ENCODE measurements at places on chromosomes 5 and 9.

DNA sequence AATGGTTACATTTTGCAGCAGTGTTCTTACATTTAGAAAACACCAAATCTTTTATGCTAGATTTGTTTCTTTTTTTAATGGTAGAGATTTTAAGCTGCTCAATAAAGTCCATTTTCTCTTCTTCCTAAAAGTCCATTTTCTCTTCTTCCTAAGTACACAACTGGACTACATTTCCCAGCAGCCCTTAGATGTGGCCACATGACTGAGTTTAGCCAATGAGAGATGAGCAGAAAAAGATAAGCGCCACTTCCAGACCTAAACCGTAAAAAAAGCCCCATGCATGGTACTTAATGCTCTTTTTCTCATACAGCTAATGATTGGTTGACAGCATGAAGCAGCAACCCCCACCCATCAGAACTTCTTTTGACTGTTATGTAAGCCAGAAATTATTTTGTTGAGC is 206.7 kb downstream of the FAM114A2 start:
- peak; percentile 33 for DNase-seq

DNA sequence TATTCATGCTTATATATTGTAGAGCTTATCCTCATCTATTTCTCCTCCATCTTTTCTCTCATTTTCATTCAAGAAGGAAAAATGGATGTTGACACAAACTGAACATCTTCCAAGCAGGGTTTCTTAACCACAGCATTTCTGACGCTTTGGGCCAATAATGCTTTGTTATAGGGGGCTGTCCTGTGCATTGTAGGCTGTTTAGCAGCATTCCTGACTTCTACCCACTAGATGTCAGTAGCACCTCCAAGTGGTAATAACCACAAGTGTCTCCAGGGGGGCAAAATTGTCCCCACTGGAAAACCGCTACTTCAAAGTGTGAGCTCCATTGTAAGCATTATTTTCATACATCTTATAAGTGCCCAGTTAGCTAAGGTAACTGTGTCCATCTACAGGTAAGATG is 2.6 kb upstream of the TXNDC8 start:
- DNase-seq, result peak; percentile 12

- no peak for DNase-seq
Measured at GRCh38 chr5:74594137-74595040, 46.1 kb downstream of the ENC1 start.

GRCh38 chr9:93228030-93228429 is 44.1 kb downstream of the WNK2 start:
- DNase-seq, result no peak

DNA sequence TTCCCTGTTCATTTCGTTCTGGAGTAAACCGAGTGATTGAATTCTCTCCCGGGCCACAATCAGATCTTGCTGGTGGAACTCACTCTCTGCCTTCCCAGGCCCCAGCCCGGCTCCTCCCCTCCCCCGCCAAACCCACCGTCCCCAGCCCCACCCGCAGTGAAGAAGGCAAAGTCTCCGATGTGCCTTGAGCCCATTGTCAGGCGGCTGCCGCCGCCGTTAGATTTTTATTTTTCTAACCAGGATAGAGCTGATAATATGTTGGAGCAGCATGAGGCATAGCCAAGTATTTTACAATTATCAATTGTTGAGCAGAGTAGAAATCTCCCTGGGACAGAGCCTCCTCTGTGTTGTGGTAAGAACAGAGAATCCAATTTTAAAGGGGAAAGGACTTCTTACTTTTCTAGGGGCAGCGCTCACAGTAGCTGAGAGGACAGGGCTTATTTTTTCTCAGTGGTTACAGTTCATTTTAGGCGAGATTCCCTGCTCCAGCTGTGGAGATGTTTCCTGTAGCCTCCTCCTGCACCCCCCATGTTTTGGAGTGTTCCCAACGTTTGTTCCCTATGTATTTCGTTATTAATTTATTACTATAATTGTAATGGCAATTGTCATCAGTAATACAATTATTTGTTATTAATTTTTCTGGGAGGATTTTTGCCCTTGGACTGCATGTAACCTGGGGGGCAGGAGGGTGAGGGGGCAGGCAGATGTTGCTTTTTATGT is 1.3 kb downstream of the PSAT1 start:
- DNase-seq, result peak; percentile 42

- DNase-seq, result no peak
Measured at GRCh38 chr9:86282979-86283535, 719 bp upstream of the ISCA1 start.

- DNase-seq, result no peak
Measured at GRCh38 chr5:139103762-139104161, 94.4 kb downstream of the SIL1 start.

DNA sequence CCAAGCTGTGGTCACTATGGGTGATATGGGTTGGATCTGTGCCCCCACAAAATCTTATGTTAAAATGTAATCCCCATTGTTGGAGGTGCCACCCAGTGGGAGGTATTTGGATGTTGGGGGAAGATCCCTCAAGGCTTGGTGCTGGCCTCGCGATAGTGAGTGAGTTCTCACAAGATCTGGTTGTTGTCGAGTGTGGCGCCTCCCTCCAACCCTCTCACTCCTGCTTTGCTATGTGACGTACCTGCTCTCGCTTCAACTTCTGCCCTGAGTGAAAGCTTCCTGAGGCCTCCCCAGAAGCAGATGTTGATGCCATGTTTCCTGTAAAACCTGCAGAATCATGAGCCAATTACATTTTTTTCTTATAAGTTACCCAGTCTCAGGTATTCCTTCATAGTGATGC is 35.5 kb downstream of the UGT3A2 start:
- no peak for DNase-seq

GRCh38 chr5:664994-665360 is 28.2 kb downstream of the TPPP start:
- DNase-seq, result no peak

GRCh38 chr9:37575921-37576721 is at the start of gene FBXO10:
Gene FBXO10 (minus strand): TSS chr9:37576380. CDS start chr9:37541768, 34,612 bp downstream.
- DNase-seq, result no peak

DNA sequence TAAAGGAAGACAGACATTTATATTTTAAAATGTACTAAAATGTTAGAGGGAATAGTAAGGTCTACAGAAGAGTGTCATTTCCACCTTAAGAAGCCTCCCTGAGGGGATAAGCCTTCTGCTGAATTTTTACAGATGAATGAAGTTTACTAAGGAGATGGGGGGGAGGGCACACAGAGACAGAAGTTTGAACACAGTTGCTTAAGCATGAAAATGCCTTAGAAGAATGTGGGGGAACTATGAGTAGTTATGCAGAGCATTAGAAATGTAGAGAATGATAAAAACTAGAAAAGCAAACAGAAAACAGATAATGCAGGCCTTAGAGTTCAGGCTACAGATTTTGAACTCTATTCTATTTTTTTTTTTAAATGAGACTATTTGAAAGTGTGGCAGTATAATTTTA is 232.2 kb upstream of the VLDLR start:
- DNase-seq, result no peak

DNA sequence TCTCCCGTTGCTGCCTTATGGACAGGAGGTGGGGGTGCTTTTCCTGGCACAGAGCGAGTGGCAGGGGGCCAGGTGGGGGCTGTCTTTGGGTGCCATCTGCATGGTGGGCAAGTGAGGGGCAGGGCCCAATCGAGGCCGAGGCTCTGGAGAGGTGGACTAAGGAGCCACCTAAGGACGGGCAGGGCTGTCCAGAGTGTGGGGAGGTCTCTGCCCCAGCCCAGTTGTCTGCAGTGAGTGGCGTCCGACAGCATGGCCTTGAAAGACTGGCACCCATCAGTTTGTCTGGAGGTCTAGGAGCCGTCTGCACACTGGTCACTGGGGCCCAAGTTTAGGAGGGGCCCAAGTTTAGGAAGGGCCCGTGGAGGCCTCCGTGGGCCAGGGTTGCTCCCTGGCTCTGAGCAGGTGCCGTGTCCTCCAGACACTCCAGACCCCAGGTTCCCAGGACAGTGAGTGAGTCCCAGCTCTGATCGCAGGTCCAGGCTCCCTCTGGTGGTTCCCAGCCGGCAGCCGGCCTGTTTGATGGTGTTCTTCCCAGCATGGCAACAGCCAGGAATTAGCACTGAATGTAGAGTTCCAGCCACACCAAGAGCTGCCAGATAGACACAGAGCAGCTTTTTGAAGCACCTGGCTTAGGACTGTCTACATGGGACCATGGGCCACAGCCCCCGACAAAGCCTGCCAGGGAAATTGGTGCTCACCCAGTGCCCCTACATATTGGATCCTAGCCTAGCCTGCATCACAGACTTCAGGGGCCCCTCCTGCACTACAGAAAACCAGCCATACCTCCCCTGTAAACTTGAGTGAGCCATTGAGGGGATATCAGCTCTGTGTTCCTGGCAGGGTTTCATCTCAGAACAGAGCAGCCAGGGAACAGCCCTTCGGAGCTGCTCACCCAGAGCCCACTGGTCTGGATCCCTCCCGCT is 120.9 kb downstream of the WNK2 start:
- DNase-seq, result peak; percentile 44

- DNase-seq, result no peak
Measured at GRCh38 chr5:34900652-34901051, 14.7 kb downstream of the RAD1 start.

- DNase-seq, result no peak
Measured at GRCh38 chr5:73419465-73420390, 28.8 kb downstream of the FOXD1 start.

DNA sequence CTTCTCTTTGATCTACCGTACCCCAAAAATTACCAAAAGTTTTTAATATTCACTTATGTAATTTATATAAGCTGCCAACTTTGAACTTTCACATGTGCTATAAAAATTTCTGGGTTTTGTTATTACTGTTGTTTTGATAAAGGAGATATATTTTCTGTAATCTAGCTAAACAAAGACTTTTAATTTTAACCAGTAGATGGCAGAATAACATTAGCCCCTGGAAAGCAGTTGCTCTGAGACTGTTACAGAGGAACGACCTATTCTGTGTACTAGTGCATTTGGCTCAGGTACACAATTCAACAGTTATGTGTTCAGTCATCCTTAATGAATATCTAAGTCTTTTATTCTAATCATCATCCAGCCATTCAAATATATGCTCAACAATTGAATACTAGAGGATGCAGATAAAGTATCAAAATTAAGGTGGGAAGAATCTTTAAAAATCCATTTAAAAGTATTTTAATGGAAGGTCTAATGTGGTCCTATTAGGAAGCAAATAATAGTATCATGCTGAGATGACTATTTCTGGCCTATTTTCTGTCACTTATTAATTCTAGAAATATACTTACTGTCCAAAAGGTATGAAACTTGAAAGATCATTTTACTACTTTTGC is 8.6 kb downstream of the KLHL9 start:
- peak; percentile 68 for DNase-seq

DNA sequence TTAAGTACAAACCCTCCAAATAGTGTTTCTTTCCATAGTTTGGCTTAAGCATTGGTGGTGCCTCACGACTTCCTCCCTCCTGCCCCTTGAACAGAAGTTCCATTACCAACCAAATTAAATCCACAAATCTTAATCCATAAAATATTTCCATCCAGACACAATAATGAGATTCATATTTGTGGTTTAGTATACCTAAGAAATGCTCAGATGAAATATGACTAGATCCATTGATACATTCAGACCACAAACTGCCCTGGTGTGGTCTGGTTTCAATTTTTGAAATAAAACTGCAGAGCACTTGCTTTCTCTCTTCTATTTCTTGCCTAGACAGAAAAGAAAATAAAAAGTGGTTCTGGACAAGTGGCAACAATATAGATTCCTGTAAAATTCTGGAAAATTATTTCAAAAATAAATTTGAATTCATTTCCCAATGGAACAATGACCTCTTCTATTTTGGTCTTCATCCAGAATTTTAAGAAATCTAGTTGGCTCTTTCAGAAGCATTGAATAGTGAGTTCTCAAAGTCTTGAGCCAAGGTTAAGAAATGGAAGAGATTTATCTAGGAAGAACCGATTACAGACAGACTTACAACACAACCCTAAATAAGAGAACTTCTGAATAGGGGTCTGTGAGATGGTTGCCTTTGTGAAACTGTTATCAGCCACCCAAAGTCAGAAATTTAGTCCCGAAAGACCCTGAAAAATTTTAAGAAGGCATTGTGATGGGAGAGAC is 14.0 kb downstream of the TNC start:
- DNase-seq, result no peak

DNA sequence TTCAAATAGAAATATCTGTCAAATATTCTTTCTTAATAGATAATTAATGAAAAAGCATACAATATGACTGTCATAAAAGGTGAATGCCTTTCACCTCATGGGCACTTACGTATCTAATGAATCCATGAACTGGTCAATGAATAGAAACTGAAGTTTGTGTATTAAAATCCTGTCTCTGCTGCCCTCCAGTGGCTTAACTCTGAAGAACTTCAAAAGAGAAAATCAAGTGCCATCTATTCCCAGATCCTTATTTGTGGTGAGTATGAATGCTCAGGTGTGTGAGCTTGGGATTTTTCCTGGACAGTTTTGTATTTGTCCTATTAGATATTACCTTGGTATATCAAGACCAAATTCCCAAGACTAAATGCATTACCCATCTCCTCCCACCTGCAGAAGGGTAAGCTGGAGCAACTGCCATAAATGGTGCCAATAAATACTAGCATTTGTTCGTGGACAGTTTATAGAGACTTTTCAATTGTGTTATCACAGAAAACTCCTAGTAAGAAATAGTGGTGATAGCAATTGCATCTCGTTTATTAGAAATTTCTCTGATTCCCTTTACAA is 44.0 kb upstream of the SVEP1 start:
- DNase-seq, result peak; percentile 61

GRCh38 chr5:160805376-160805775 is 46.6 kb downstream of the ATP10B start:
- DNase-seq, result no peak

DNA sequence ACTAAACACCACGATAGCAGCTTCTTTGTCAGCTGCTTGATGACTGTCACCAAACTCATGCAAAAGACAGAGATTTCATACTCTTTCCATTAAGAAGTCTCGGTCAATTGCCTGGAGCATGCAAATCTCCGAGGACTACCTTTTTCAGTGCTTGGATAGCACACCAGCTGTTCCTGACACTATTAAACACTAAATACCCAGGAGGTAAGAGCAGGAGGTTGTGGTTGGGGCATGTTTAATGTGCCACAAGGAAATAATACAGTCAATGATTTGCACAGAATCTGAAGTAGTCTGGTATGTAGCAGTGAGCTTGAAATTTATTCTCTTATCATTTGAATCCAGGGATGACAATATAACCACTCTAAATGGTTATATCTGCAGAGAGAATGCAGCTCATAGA is 996.2 kb downstream of the CDH12 start:
- no peak for DNase-seq

GRCh38 chr5:15844253-15844652 is 335.3 kb downstream of the MARCHF11 start:
- DNase-seq, result no peak

GRCh38 chr5:74409712-74410111 is 230.8 kb downstream of the ENC1 start:
- no peak for DNase-seq

DNA sequence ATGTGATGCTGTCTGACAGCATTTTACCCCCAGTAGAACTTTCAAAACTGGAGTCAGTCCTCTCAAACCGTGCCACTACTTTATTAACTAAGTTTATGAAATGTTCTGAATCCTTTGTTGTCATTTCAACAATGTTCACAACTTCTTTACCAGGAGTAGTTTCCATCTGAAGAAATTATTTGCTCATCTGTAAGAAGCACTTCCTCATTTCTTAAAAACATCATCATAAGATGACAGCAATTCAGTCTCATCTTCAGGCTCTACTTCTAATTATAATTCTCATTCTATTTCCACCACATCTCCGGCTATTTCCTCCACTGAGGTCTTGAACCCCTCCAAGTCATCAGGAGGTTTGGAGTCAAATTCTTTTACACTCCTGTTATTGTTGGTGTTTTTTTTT is 2.3 kb upstream of the TAS2R1 start:
- no peak for DNase-seq

Measured in KBM-7 (cell line).